ENCODE measurements at places on chromosomes 5 and 9.
A peak's percentile ranks its signal among the peaks of the same experiment; 100 is the strongest.

- DNase-seq, result peak; percentile 76
Measured at GRCh38 chr9:94259077-94259862, at the start of gene ZNF169. Gene ZNF169, plus strand, starts transcription at chr9:94259298. Its CDS starts 19,515 bp downstream, at chr9:94278813.

GRCh38 chr5:180291943-180292831 lies at the start of gene MAPK9:
Gene MAPK9, minus strand, starts transcription at chr5:180292083. Its CDS starts 11,522 bp downstream, at chr5:180280561.
- DNase-seq, result peak; percentile 59

DNA sequence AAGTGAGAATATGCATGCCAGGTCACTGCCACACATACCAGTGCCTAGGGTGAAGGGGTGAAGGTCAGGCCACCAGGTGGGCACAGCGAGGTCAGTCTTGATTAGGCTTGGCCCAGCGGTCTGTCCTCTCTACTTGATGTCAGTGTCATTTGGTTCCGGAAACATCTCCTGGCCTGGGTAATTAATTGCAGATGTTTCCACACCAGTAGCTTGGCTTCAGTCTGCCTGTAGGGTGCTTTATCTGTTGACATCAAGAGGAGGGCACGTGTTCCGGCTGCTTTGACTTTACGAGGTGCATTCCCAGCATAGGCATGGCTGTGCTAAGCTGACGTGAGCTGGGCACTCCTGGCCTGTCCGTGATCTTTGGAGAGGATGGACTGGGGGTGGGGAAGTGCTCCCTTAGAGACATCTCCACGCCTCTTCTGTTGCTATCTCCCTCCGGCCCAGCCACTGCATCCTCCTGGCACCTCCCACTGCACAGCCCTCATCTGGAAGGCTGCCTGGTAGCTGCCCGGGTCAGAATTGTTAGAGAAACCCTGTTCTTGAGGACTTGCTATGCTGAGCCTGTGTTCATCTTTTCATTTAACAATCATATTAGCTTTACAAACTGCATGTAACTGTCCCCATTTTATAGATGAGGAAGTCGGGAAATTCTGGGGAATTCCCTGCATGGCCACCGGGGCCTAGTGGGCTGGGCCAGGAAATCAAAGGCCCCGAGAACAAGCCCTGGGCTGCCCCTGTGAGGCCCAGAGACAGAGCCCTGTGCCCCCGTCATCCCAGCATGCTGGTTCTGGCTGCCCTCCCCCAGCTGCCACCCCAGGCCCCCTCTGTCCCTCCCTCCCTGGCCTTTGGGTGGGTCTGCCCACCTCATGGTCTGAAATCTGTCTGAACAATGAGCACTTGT lies 29.1 kb downstream of the JADE2 start:
- peak; percentile 56 for DNase-seq

DNA sequence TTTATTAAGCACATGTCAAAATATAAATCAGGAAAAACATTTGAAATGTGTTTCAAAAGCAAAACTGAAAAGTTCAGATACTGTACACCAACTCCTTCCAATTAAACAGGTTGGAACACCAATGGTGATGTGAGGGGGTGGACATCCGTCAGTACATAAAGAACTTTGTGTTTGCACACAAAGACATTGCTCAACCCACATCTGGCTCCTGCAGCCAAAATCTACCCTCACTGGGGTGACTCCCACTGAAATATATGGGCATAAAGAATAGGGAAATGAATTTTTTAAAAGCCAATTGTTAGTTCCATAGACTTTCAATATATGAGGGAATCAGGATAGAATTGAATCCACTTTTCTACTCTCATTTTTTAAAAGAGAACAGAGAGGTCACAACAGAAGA lies 63.9 kb downstream of the MEGF9 start:
- DNase-seq, result no peak

GRCh38 chr5:113825176-113825575 lies 311.7 kb downstream of the YTHDC2 start:
- no peak for DNase-seq

DNA sequence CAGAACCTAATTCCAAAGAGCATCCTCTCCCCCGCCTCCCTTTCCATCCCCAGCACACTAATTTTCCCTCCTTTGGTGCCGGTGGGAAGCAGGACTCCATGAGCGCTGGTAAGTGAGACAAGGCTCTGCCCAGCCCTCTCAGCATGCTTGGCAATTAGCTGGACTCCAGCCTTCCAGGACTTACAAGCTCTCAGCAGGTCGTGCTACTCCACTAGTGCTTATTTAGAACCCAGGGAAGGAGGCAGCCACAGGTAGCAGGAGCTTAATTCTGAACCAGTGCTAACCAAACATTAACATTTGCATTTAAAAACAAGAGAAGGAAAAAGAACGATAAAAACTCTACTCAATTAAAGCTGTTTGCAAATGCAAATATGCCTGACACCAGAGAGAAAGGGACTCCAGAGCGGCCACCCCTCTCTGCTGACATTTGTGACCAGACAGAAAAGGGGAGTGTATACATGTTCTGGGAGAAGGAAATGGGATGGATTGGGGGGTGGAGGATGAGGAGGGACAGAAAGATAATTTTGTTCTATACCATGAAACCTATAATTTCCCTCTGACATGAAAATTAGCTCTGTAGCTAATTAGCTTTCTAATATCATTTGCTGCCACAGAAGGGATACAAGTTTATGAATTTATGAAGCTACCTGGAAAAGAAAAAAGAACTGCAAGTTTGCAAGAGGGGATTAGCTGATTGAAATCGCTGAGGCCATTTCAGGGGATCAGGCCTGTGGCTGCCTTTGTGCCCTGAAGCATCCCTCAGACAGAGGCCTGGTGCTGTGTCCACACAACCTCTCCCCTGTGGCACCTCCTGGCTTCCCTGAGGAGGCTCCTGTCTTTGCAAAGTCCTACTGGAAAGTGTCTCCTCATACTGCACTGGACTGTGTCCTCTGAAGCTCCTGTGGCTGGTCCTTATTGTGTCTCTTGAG lies 266.3 kb downstream of the SEC61B start:
- no peak for DNase-seq

- DNase-seq, result no peak
Measured at GRCh38 chr9:76101947-76102346, 211.5 kb downstream of the PCSK5 start.

- DNase-seq, result no peak
Measured at GRCh38 chr9:70405808-70406433, 8.5 kb downstream of the KLF9 start.

All from NCI-H510A (cell line).